ENCODE measurements at places on chromosomes 3 and 15.

DNA sequence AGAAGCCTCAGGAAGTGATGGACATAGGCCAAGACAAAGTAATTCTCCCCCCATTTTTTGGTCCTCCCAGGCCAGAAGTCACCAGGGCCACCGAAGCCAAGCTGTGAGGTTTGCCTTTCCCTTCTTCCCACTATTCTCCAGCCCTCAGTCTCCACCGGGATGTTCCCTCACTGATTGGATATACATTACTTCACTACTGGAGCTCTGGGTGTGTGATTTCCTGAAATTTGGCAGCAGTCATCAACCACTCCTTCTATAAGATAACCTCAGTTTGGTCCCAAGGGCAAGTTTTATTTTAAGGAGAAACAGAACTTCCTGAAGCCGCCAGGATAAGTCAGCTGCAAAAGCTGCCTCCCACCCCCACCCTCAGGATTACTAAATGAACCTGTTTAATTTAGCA is 11.3 kb downstream of the SLCO2A1 start:
- DNase-seq, result no peak

- no peak for DNase-seq
These were observed 12.8 kb upstream of the BNIP2 start for GRCh38 chr15:59701880-59702279.

DNA sequence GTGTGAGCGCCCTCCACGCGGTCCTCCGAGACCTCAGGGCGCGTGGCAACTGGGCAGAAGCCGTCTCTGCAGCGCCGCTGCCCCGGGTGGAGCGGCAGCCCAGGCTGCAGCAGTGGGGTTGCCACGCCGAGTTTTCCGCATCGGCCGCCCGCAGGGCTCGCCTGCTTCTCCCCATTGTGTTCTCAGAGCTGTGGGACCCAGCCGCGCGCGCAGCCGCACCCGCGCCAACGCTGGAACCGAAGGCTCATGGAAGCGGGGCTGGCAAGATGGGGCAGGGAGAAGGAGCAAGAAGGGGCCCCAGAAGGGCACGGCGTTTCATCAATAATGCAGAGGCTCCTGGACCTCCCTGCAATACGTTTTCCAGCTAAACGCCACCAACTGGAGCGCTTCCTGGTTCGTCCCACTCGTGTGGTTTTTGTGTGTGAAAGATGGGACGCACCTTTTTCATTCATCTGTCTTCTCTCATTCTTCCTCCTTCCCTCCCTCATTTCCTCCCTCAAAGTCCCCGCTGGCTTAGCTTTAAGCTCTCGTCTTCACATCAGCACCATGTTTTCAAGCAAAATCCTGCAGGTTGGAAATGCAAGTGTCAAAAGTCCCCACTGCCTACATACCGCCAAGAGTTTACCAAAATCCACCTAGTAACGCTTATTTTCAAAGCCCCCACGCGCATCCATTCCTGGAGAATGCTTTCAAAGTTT is 1.2 kb downstream of the ROBO1 start:
- no peak for DNase-seq

GRCh38 chr3:43765521-43765971 is 74.8 kb downstream of the ABHD5 start:
- DNase-seq, result no peak

DNA sequence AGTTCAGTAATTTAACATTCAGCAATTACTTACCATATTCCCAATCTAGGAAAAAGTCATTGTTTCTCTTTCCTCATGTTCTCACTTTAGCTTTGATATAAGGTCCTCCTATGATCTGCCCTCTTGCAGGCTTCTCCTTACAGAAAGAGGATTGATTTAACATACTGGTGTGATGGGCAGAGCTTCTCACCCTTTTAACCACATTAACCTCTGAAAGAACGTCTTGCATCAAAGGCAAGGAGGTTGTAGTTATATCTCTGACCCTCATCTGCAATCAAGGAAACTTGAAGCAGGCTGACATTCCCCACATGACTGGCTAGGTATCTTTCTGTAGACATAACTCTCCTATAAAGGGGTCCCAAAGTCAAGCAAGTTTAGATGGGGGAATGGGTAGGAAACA is 39.5 kb downstream of the BTLA start:
- DNase-seq, result no peak

DNA sequence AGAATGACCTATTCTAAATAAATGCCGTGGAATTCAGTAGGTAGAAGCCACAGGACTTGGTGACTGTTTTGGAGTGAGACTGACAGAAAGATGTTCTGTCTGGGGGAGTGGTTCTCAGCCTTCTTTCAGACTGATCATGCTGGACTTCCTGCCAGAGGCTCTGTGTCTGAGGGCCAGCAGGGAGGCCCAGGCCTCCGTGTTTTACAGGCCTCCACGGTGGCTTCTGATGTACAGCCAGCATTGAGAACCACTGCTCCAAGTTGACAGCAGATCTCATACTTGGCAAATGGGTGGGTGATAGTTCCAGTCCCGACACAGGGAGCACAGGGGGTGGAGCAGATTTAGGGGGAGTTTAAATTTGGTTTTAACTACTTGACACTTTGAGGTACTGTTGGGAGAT is 6.7 kb upstream of the PIGZ start:
- DNase-seq, result no peak

DNA sequence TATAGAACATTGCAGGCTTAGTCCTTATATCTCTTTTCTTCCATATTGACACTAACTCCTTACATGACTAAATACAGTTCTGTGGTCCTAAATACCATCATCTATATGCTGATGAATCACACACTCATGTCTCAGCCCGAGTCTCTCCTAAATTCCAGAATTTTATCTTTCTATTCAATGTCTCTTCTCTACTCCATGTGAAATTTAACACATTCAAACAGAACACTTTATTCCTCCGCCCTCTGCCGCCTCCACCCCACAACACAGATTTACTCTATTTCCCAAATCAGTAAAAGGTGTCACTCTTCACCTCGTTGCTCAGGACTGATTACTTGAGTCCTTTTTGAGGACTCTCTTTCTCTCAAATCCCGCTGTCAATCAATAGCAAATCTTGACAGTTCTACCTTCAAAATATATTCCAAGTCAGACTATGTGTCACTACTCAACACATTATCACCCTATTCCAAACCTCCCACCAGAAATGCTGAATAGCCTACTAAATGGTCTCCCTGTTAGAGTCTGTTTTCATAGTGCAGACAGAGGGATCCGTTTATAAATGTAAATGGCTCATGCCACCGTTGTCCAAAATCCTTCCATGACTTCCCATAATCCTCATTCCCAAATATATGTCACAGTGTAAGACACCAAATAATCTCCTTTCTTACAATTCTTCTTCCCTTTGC is 230.3 kb downstream of the FGF12 start:
- DNase-seq, result no peak

- no peak for DNase-seq
These were observed 35.6 kb upstream of the CCK start for GRCh38 chr3:42301446-42302175.

DNA sequence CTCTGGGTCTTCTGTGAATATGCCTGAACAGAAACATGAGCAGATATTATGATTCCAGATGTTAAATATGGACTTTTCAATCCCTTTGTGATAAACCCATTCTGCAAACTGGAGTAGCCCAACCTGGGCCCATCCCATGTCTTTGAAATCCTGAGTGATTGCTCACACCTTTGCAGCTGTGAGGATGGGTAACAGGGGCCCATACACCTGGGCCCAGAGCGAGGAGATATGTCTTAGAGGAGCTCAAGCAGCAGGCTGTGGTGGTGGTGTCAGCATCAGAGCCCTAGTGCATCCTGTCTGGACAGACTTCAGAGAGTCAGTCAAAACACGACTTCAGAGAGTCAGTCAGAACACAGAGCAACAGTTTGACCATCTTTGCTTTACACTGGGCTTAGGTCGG is 64.9 kb upstream of the LIMD1 start:
- DNase-seq, result no peak

DNA sequence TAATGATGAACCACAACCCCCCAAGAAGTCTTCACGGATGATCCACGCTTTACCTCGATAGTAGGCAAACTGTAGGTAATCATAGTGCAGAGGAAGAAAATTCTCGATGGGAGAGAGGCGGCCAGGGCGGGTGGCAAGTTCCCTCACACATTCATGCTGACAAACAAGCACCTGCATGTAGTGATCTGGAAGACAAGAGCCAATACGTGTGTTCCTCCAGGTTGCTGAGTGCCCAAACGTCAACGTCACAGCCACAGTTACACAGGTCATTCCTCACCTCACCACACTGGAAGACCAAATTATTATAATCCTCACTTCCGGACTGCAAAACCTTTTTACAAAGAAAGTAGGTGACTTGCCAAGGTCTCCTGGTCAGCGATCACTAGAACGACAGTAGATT is 131.8 kb downstream of the P3H2 start:
- no peak for DNase-seq

DNA sequence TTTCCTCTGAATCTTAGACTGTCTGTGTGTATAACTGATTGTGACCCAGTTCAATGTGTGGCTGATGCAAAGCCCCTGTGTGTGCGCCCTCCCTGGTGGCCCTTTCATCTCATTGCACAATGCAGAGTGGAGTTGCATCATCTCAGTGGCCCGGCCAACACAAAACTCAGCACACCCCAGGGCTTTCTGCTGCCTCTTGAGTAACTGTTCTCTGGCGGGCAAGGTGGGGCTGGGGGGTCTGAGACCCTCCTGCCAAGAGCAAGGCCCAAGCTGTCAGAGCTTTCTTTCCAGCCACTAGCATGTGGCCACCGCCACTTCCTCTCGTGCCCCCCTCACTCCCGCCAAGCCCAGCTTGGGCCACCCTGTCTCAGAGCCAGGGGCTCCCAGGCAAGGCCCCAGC is 80.7 kb upstream of the ALDH1L1 start:
- DNase-seq, result no peak

DNA sequence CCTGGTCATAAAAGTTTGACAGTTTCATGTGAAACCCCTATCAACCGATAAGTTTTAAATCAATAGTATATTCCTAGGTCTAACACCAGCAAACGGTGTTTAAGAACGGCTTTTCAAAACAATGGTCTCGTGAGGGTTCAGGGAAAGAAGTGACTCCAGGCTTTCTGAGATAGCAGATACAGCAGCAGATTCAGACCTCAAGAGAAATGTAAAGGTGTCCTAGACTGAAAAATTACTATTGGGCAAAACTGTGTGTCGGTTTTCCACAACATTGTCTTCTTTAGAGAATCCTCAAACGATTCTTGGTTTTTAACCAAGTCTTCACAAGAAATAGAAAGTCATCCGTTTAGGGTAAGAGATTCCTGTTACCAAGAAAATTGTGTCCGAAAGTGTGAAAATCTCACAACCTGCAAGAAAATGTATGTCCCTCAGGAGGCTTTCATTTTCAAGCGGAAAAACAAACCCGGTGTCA is 1.2 kb downstream of the SETD2 start:
- no peak for DNase-seq

GRCh38 chr3:128408693-128409623 is 57.7 kb downstream of the DNAJB8 start:
- DNase-seq, result no peak

GRCh38 chr15:60795471-60795870 is 316.5 kb upstream of the ICE2 start:
- DNase-seq, result no peak

DNA sequence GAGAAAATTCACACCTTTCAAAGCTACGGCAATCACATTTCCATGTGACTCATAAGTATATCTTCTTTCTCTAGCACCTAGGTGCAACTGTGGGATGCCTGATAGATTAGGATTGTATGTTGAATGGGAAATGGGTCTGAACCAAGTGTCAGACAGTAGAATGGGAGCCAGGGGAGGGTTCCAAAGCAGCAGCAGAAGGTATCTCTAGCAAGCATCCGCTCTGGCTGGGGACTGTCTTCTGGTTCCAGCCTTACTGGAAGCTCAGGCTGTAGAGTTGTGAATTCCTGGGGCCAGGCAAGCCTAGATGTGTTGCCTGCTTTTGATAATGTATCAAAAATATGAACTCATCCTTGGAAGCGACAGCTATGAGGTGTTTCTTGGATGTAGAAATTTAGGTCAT is 2.1 kb upstream of the CHL1 start:
- no peak for DNase-seq

- no peak for DNase-seq
These were observed 315.1 kb downstream of the ARPP21 start for GRCh38 chr3:35954413-35954812.

- DNase-seq, result no peak
These were observed 4.4 kb downstream of the TNK2 start for GRCh38 chr3:195903950-195904290.

DNA sequence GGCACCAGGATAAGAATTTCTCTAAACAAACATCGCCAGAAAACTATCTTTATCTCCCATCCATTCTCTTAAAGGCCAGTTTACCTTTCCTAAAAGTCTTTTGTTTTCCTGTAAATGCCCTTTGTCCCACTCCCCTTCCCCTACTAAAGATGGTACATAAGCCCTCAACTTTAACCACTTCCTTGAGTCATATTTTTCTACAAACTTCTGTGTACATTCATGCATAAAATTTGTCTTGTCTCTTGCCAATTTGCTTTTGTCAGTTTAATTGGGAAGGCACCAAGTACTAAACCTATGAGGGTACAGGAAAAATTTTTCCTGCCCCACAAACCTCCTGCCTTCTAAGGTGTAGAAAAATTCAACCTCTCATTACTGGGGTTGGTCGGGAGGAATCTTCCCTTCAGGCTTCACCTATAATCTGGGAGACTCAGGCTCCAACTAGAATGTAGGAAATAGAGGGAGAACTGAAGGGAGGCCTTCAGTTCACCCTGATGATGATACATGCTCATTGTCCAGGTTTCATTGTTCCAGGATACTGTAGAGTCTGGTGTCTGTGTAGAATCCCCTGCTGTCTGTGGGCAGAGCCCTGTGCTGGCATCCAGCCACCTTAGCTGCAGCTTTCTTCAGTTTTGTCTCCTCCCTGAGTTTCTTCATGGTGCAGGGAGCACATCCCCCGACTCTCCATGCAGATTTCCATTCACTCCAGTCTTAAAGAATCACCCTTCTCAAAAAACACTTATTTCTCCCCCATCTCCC is 53.2 kb downstream of the CD200R1L start:
- no peak for DNase-seq

DNA sequence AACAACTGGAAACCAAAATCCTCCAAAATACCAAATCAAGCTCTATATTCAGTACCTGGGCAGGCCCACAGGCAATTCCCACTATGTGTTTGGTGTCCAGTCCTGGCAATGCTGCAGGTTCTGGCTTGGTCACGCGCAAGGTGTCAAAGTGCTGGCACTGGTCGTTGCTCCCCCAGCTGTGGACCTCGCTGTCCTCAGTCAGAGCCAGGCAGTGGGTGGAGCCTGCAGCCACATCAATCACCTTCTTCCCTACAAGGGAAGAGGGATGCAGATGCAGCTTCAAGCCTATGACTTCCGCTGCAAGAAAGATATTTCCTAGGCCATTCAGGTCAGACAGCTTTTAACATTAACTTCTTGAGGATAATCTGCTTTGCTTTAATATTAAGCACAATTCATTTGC is 61.3 kb downstream of the HERC2 start:
- no peak for DNase-seq

GRCh38 chr3:186022931-186023330 is 85.1 kb upstream of the TRA2B start:
- no peak for DNase-seq
